ENCODE measurements at places on chromosomes 6 and 20. TPM values are rescaled to one million over a fixed set of nuclear protein-coding genes. Genes with fewer than 3 reads are reported as not detected.

GRCh38 chr6:155654474-155654873, 198.8 kb upstream of the NOX3 start:
- DNase-seq = no peak

DNA sequence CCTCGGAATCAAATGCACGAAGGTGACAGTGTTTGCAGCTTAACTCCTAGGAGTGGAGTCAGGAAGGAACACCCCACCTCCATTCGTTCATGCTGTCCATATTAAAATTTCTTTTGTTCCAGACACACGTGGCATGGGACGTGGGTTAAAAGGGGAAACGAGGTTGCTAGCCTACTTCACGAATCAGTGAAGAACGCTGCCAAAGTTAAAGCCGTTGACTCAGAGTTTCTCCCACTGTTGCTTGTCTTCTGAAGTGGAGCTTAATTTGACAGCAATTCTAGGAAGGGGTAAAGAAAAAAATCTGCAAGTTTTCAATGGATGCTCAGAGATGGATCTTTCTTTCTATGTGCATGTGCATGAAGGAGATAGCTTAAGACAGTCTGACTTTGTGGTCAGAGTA, 499.1 kb downstream of the CD83 start:
- no peak for DNase-seq

TCP11 gene
- not detected for total RNA-seq

DNA sequence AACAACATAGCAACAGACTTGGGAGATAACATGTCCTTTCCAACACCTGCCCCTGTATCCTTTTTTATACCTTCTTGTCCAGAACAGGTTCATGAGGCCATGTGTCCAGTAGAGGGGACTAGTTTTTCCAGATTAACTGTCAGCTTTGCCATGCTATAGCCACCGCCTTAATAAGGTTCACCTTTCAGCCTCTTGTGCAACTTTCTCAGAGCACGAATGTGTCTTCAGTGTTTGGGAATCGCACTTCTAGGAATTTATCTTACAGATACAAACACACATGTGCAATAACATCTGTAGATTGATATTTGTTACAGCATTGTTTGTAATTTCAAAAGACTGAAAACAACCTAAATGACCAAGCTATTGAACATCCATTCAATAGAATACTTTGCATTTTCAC, 21.4 kb downstream of the NCR2 start:
- no peak for DNase-seq

GRCh38 chr6:31586008-31586407, at the start of gene LST1:
Gene LST1 (plus strand): TSS chr6:31586277. CDS start chr6:31587300, 1,023 bp downstream.
- DNase-seq = no peak

GRCh38 chr20:41391587-41392001, 25.0 kb upstream of the EMILIN3 start:
- DNase-seq = no peak

DNA sequence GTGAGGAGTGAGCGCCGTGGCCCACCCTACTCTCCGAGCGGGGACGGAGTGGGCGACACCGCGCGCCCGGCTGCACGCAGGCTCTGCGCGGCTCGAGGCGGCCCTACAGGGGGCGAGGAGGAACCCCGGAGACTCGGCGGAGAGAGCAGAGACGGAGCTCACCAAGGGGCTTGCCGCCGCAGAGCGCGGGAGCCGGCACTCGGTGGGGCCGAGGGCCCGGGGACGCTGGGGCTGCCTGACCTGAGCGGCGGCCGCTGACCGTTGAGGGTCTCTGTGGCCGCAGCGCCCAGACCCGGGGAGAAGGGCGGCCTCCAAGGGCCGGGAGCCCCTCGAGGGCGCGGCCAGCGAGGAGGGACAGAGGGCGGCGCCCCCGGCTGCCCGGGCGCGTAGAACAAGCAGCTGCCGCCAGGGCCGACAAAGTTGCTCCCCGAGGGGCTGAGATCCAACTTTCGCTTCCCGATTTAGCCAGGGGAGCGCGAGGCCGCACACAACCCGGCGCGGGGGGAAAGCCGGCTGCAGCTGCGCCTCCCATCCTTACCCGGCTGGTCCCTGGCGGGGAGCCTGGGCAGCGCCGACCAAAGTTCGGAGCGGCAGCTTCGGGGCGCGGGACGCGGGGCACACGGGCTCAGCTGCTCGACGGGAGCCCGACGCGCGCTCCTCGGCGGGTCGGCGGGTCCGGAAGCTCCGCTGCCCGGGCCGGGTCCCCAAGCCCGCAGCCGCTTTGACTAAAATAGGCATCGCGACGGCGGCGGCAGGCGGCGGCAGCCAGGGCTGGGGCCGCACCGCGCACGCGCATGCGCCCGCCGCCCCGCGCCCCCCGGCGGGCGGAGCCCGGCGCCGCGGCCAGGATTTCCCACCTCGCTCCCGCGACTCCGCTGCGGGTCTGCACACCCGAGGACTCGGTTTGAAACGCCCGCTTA, 43.1 kb downstream of the POPDC3 start:
- DNase-seq = peak; percentile 70

- no peak for DNase-seq
Measured at GRCh38 chr20:51712501-51713212, 55.5 kb downstream of the ATP9A start.

DNA sequence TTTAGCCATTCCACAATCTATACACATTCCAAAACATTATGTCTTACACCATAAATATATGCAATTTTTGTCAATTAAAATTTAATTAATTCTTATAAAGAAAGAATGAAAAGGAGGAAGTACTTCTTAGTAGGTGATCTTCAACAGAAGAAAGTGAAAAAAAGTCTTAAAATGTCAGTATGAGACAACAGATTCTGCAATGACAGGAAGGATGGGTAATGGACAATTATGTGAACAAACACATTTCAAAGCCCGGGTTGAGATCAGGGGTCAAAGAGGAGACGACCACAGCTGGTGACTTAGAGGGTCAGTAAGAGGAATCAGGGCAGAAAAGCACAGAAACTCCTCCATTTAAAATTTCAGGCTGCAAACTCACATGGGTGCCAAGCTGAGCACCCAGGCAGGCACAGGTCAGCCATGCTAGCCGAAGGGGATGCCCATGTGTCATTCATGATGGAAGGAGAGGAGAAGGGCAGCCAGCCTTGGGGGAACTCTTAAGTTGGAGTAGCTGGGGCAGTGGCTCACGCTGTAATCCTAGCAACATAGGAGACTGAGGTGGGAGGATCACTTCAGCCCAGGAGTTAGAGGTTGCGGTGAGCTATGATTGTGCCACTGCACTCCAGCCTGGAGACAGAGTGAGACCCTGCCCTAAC, 11.0 kb downstream of the VSX1 start:
- no peak for DNase-seq

LGSN gene
- not detected for total RNA-seq

WFDC2 gene
- total RNA-seq = not detected

GRCh38 chr6:837380-837779, 144.4 kb upstream of the EXOC2 start:
- DNase-seq = no peak

HAO1 gene
- not detected for total RNA-seq

DNA sequence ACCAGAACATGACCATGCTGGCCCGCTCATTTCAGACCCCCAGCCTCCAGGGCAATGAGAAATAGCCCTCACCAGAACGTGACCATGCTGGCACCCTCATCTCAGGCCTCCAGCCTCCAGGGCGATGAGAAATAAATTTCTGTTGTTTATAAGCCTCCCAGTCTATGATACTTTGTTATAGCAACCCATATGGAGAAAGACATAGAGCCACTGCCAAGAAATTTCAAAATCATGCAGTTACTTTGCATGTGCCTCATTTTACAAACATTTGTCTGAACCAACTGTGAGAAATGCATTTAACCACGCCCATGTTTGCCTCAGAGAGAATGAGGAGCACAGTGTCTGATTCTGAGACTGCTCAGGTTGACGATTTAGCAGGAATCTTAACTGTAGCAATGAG, 15.5 kb downstream of the CYP39A1 start:
- no peak for DNase-seq

DNA sequence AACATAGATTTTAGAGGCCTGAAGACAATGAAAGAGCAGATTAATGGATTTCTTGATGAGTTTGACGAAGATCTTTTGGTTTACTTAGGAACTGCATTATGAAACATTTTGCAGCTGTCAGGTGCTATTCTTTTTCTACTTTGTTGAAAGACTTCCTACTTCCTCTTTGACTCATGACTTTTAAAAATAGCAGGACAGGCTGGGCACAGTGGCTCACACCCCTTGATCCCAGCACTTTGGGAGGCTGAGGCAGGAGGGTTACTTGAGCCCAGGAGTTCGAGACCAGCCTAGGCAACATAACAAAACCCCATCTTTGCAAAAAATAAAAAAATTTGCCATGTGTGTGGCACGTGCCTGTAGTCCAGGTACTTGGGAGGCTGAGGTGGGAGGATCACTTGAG, 52.0 kb downstream of the ITCH start:
- no peak for DNase-seq

PAK5 gene
- not detected for total RNA-seq

GRCh38 chr6:52976591-52977035, 18.5 kb downstream of the GSTA4 start:
- no peak for DNase-seq

ADGRB3 gene
- not detected for total RNA-seq

- DNase-seq = no peak
Measured at GRCh38 chr20:42005211-42005610, 387.0 kb upstream of the CHD6 start.

GRCh38 chr6:144993870-144994269, 708.7 kb downstream of the UTRN start:
- no peak for DNase-seq

GRCh38 chr6:41176189-41176588, 13.3 kb upstream of the TREM2 start:
- DNase-seq = no peak

- DNase-seq = no peak
Measured at GRCh38 chr6:159688266-159688905, 4.7 kb downstream of the SOD2 start.

ADGB gene
- total RNA-seq = not detected

CNR1 gene
- total RNA-seq = not detected

TTLL9 gene
- total RNA-seq = not detected

GRCh38 chr6:149211046-149211571, 106.4 kb upstream of the TAB2 start:
- DNase-seq = peak; percentile 74

C20orf141 gene
- total RNA-seq = not detected

GRCh38 chr20:25042531-25043498, 15.1 kb downstream of the ACSS1 start:
- peak; percentile 79 for DNase-seq

- no peak for DNase-seq
Measured at GRCh38 chr6:131222773-131223172, 87.5 kb downstream of the AKAP7 start.

DNA sequence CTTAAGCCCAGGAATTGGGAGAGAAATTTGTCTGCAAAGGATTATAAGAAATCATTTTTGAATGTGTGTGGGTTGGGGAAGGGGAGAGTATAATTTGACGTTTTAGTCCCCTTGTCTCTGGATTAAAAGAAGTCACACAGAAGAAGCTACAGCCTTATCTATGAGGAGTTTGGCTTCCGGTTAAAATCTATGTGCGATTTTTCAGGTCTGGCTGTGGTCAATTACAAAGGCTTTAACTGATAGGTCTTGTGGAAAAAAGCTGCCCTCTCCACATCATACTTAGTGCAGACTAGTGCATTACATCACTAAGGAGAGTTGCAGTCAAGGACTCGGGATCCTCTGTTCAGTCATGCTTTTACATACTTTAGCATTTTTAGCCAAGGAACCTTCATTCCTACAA, 80.3 kb upstream of the HTR1B start:
- no peak for DNase-seq
